Activated T-cell treated with anti-CD3 and anti-CD28 coated beads, Interleukin-2, amount 50 U/mL, for 24 hours (primary cell): ENCODE measurements at places on chromosomes 4 and X.

GRCh38 chr4:71713611-71714203 lies 70.2 kb downstream of the GC start:
- DNase-seq: no peak

GRCh38 chr4:60962286-60962685 lies 237.8 kb upstream of the ADGRL3 start:
- no peak for DNase-seq

DNA sequence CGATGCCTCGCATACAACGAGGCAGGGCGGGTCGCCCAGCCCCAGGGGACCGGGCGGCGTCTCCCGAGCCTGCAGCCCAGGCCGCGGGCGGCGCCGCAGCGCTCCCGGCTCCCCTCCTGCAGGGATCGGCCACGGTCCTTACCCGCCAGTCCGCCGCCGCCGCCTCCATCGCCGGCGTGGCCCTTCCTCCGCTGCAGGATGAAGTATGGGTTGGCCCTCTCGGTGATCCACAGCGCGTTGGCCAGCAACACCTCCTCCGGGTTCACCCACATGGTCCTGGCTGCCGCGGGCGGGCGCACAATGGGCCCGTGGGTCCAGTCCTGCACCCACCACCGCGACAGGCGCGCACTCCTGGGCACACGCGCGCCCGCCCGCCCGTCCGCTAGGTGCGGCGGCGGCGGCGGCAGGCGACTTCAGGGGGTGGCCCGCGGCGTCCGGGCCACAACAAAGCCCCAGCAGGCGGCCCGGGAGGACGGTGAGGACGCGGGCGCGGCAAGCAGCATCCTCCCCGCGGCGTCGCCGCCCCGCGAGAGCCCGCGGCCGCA lies 339 bp downstream of the TBC1D9 start:
- DNase-seq: no peak

- no peak for DNase-seq
These were observed 15.0 kb upstream of the CD99L2 start for GRCh38 chrX:150913511-150913910.
